ENCODE measurements at places on chromosomes 1 and 21.

DNA sequence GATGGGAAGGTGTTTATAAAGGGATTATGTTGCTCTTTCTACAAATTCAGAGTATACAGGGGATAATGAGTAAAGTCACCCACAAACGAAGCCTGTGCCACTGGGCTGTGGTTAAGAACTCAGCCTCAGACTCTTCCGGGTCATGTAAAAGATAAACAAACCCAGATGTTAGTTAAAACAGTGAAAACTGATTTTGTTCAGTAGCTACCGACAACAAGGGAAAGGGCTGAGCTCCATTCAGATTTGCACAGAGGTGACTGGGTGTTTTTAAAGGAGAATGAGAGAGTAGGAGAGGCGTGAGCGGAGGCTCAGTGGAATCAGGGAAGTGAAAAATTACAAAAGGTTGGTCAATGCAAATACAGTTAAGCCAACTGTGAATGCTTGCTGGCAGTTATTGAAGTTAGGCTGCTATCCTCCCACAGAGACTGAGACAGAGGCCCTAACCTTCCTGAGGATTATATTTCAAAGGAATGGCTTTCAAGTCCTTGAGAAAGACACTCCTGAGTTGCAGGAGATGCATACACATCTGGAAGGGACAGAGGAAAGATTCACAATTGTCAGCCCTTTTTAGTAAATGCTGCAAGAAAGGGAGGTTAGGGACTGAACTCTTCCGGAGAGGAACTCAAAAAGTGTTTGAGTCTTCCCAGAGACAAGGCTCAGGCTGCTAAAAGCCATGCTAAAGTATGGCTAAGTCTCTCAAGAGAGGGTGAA, 29.9 kb upstream of the SAMD13 start:
- peak; percentile 26 for DNase-seq

- no peak for DNase-seq
These were observed 41.5 kb downstream of the IER5 start for GRCh38 chr1:181129771-181130606.

- DNase-seq, result no peak
These were observed 14.4 kb downstream of the C1orf159 start for GRCh38 chr1:1101503-1101902.

- DNase-seq, result no peak
These were observed 30.5 kb upstream of the THEM4 start for GRCh38 chr1:151939779-151940178.

GRCh38 chr21:29133241-29133640, 2.8 kb downstream of the MAP3K7CL start:
- no peak for DNase-seq

DNA sequence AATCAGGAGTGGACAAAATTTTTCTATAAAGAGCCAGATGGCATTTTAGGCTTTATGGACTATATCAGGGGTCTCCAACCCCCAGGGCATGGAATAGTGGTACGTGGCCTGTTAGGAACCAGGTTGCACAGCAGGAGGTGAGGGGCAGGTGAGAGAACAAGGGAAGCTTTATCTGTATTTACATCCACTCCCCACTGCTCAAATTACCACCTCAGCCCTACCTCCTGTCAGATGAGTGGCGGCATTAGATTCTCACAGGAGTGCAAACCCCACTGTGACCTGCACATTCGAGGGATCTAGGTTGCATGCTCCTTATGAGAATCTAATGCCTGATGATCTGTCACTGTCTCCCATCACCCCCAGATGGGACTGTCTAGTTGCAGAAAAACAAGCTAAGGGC, 13.9 kb downstream of the PHTF1 start:
- no peak for DNase-seq

- DNase-seq, result no peak
These were observed 3.4 kb upstream of the BCL2L15 start for GRCh38 chr1:113890816-113891215.

- no peak for DNase-seq
These were observed 47.7 kb downstream of the PARP1 start for GRCh38 chr1:226360106-226360746.

- DNase-seq, result no peak
These were observed 37.2 kb downstream of the WNT4 start for GRCh38 chr1:22105611-22106207.

GRCh38 chr1:212237651-212238050, 47.6 kb upstream of the PPP2R5A start:
- no peak for DNase-seq

DNA sequence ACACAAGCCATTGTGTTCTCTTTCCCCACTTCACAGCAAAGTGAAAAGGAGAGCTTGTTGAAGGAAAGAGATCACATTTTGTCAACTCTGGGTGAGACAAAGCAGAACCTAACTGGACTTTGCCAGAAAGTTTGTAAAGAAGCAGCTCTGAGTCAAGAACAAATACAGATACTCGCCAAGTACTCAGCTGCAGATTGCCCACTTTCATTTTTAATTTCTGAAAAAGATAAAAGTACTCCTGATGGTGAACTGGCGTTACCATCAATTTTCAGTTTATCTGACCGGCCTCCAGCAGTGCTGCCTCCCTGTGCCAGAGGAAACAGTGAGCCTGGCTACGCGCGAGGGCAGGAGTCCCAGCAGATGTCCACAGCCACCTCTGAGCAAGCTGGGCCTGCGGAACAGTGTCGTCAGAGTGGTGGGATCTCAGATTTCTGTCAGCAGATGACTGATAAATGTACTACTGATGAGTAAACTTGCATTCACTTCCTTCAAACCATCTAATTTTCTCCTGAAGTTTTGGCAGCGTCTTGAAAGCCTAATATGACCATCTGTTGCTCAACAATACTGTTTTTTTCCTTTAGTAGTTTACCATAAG, 43.7 kb downstream of the BACH1 start:
- no peak for DNase-seq

- DNase-seq, result no peak
These were observed 288.1 kb downstream of the NCAM2 start for GRCh38 chr21:21286170-21286798.

- DNase-seq, result no peak
These were observed 198.1 kb upstream of the USP24 start for GRCh38 chr1:55413286-55413685.

Measured in GM12891 (cell line).